ENCODE measurements at places on chromosomes 2 and 18.

GRCh38 chr18:22698711-22699110, 234.4 kb upstream of the RBBP8 start:
- no peak for DNase-seq

- DNase-seq: no peak
These were observed 212.3 kb downstream of the SNTG2 start for GRCh38 chr2:1162768-1163584.

GRCh38 chr2:188979187-188980114, 5.3 kb downstream of the COL3A1 start:
- DNase-seq: no peak

- no peak for DNase-seq
These were observed 233.3 kb downstream of the MBD2 start for GRCh38 chr18:53991202-53991601.

- no peak for DNase-seq
These were observed 3.1 kb downstream of the GYPC start for GRCh38 chr2:126658905-126659561.

DNA sequence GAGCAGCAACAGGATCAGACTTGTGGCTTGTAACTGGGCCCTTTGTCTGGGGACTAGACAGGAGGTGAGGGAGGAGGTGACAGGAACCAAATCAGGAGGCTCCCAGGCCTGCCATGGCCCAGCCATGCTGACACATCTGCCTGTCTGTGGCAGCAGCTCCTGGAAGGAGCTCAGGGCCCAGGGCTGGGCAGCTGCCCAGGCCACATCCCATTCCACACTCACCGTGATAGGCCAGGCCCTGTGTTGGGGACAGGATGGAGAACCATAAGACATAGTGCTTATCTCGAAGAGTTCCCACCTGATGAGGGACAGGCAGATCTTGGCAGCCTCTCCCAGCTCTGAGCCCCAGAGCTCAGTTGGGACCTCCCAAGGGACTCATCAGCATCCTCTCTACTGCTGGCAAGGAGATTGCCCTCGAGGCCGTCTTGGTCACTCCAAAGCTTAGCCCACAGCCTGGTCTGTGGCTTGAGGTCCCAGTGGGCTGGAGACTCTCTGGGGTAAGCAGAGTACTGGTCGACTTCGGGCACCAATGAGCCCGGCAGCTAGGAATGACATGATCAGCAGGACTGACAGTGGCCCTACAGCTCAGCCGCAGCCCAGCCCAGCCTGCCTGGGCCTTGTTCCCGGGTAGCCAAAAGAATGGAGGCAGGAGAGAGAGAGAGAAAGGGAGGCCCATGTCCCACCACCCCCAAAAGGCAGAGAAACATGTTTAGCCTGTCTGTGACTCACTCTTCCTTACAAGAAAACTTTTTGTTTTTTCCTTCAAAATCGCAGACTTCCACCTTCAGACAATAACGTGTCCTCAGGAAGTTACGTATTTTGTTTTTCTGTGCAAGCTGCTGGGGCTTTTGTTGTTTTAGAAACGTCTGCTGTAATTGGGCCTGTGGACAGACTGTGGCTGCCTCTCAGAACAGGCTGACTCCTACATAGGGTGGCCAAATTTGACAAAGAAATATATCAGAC, 82.1 kb downstream of the HS1BP3 start:
- no peak for DNase-seq

- no peak for DNase-seq
These were observed 243.8 kb downstream of the DLGAP1 start for GRCh38 chr18:4211111-4211837.

DNA sequence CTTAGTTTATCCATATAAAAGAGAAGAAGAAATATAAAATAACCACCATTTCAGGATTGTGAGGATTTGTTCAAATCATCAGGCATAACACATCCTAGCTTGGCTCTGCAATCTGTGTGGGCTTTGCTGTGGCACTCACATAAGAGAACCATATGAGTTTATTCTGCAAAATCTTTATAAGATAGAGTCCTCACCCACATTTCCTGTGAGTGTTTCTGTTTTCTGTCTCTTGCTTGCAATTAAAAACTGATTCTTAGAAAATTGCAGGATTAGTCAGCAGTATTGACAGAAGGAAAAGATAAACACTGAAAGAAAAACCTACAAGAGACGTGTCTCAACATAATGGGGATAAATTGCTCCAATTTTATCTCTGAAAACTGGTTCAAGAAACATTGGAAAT, 258.5 kb downstream of the RND3 start:
- DNase-seq: no peak

DNA sequence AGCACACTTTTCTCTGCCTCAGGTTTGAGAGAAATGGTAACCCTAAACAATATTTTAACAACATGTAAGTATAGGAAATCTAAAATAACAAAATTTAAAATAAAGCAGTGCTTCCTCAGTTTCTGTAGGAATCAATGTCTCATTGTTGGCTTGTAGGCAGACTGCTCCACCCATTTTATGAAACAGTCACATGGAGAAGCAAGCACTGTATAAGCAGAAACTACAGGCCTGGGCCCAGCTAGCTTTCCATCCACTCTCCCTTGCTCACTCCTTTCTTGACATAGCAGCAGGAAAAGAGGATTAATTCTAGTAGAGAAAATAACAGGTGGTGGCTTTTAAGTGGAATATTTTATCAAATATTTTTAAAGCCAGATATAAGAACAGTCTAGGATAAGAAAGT, 97.2 kb downstream of the PLEKHM3 start:
- no peak for DNase-seq

GRCh38 chr2:150126143-150126740, 361.2 kb downstream of the RND3 start:
- no peak for DNase-seq

DNA sequence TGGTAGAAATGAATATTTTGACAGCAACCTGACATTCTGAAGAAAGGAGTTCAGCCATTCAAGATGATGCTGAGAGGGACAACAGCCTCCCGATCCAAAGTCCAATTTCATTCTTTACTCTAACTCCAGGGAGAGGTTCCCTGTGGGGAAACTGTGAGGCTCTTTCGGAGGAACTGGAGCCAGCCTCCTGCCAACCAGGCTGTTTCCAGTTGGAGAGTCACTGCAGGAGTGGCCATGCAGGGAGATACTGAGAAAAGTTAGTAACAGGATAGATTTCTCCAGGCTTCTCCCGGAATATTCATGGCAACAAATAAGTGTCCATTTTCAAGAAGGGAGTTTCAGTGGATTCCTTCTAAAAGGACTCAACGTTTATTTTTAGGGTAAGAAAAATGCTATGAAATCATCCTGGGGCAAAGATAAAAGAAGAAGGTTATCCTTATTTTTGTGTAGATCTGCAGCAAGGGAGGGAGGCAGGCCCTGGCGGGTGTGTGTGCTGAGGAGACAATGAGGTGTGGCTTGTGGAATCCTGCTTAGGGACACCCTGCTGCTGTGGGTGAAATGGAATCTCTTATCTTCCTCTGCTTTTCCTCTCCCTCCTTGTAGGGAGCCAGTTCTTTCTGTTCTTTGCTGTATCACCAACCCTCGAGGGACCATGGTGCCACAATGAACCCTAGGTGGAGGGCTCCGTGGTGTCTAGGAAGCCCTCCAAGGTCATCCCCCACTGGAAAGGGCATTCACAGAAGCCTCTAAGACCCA, 18.1 kb downstream of the KLHL14 start:
- peak; percentile 36 for DNase-seq

DNA sequence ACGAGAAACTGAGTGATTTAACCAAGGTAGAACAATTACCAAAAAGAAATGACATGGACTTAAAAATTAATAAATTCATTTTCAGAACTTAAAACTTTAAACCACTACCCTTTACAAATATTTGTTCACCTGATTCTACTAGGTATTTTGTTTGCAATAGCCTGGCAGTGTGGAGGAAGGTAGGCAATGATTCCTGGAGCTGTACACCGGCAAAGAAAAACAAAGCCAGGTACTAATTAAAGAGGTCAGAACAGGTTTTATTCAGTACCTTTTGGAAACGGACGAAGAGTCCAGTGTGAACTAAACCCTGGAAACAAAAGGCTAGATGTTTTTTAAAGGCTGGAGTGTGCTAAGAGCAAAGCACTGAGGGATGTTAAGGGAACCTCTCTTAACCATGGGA, 561.3 kb upstream of the FSHR start:
- no peak for DNase-seq

DNA sequence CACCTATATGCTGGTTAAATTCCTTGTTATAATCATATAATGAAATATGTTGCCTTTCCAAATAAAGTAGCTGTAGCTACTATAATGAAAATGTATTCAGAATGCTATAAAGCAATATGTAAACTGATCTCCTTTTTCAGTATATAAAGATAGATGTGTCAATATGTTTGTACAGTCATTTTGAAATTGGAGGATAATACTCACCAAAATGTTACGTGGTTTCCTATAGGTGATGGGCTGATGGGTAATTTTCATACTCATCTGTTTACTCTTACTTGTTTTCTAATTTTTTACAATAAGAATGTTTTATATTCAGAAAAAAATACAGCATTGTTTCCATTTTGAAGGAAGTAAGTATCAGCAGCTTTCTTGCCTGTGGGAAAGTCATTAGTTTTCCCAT, 70.2 kb downstream of the PRKRA start:
- no peak for DNase-seq

- no peak for DNase-seq
These were observed 32.9 kb upstream of the GCG start for GRCh38 chr2:162184821-162185450.

- DNase-seq: no peak
These were observed 325.5 kb downstream of the AGPS start for GRCh38 chr2:177717831-177718618.

DNA sequence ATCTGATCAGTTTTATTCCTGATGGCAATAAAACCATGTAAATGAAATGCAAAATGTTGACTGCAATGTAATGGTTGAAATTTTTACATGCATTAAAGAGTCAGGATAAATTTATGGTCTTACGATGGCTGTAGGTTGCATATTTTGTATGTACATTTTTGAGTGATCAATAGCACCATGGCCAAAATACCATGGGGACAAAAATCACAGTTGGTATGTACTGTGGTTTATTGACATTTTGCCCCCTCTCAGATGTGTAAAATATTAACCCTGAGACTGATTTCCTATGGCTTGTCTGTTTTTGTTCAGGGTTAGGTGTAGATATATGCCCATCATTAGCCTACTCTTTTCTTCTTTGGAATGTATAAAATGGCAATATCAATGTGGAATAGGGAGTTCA, 138.1 kb downstream of the PARD3B start:
- no peak for DNase-seq

DNA sequence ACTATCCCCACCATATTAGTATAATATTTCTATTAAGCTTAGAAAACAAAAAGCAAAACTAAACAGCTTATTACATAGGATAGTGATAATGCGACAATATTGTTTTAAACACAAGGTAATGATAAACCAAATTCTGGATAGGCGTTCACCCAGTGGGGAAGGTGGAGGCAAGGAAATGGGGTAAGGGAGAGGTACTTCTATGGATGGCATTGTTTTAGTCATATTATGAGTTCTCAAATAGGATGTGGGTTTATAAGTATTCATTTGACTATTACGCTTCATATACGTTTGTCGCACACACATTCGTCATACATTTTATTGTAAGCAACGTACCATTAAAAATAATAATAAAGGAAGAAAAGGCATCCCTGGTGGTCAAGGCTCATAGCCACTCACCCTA, 88.8 kb upstream of the DNMT3A start:
- DNase-seq: no peak

- no peak for DNase-seq
These were observed 11.2 kb upstream of the STK17B start for GRCh38 chr2:196182439-196183171.

GRCh38 chr2:17543848-17544247, 3.4 kb downstream of the VSNL1 start:
- no peak for DNase-seq

DNA sequence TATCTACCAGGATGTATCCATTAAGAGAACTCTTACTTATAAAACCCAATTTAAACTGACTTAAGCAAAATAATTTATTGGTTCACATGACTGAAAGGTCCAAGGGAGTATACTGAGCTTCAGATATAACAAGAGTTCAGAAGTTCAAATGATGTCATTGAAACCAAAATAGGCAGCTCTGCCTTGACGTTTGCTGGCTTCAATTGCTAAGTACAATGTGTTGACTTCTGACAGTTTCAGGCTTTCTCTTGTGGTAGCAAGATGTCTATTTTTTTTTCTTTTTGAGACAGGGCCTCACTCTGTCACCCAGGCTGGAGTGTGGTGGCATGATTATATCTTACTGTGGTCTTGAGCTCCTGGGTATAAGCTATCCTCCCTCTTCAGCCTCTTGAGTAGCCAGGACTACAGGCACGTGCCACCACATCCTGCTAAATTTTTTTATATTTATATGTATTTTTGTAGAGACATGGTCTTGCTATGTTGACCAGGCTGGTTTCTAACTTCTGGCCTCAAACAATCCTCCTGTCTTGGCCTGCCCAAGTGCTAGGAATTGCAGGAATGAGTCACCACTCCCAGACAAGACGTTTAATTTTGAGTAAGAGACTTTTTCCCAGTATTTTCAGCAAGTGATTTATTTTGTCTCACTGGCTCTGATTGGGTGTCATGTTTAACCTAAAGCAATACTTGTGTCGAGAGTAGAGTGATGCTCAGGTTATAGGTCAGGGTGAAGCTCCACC, 184.8 kb downstream of the NR4A2 start:
- DNase-seq: no peak

- DNase-seq: no peak
These were observed 141.3 kb upstream of the FOSL2 start for GRCh38 chr2:28251337-28251736.

DNA sequence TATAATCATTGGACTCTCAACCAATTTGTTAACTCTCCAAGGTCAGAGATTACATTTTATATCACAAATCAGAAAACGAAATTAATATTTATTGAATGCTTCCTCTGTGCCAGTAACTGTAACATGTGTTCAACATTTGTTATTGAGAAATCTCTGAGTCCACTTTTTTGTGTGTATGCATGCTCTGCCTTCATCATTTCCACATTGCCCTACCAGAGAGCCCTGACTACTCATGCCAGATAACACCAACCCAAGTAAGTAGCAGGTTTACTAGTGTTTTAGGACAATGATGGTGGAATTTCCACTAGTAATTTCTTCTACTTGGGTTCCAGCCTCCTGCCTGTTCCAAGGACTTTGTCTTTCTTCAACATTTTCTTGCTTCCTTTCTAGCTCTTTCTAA, 14.2 kb upstream of the FAP start:
- no peak for DNase-seq

GRCh38 chr2:197235711-197236110, 74.9 kb downstream of the ANKRD44 start:
- no peak for DNase-seq

- no peak for DNase-seq
These were observed 319.9 kb upstream of the ACVR2A start for GRCh38 chr2:147524912-147525311.

- DNase-seq: peak; percentile 24
These were observed 80.7 kb downstream of the FHOD3 start for GRCh38 chr18:36378205-36378604.

- peak; percentile 45 for DNase-seq
These were observed at the start of gene TUBA4B for GRCh38 chr2:219252900-219253752. Gene TUBA4B, plus strand, starts transcription at chr2:219253243. Its CDS starts 165 bp downstream, at chr2:219253408.

GRCh38 chr2:11820650-11821049, 74.2 kb downstream of the LPIN1 start:
- no peak for DNase-seq
